ENCODE measurements at places on chromosomes 6 and 20.

DNA sequence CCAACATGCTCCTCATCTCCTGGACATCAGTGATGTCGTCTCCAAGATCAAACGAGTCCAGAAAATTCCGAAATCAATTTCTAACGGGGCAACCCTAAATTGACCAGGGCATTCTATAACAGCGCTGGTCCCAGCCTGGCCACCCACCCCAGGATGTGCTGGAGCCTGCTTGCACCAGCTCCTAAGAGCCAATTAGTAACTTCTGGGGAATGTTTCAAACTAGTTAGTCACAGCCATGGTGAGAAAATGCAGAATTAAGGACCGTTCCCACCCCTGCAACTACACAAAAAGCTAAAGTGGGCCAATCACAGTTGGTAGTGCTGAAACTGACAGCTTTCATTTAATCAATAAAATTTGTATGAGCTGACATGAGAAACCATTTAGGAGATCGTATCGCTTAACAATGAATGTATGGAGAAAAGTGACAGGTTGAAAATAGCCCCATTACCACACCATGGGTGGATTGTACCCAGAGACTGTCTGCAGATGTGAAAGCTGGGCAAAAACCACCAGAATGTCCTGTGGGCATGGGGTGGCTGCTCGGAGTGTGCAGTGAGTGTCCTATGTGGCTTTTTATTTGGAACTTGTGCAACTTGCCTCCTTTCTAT, 165.7 kb upstream of the AFDN start:
- no peak for DNase-seq

GRCh38 chr6:6796818-6797217, 208.3 kb downstream of the LY86 start:
- DNase-seq = no peak

DNA sequence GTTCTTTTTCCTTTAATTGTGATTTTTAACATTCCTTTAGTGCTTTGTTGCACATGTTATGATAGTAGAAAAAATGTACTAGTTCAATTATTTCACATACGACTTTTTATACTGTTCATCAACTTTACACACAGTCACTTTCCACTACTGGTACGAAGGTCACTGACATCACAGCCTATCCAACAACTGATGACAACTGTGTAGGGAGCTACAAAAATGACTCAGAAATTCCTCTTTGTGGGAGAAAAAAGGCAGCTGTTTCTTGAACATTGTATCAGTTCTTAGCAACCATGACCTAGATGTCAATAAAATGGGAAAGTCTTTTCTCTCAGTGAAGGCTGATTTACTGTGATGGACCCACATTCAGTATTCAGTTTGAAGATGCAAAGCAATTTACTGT, 7.0 kb upstream of the ID4 start:
- no peak for DNase-seq

DNA sequence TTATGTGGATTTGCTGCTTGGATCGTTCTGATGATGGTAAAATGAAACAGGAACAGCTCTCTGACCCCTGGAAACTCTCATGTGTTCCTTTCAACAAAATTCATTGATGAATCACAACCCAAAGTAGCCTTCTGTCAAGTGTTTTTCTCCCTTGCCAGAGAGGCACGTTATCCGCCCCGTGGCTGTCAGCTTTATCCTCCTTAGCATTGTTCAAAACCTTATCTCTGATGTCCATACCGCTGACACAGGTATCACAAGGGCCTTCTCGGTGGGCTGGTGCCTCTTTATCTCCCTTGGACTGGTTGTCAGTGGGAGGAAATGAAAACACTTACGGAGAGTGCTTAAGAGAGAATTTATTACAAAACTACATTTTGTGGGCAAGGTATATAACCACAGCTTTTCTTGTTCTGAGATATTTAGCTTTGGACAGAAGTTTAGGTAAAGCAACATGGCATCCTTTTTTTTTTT, 84.9 kb downstream of the TIAM2 start:
- DNase-seq = no peak

GRCh38 chr6:152566103-152566875, 70.9 kb downstream of the SYNE1 start:
- DNase-seq = no peak

DNA sequence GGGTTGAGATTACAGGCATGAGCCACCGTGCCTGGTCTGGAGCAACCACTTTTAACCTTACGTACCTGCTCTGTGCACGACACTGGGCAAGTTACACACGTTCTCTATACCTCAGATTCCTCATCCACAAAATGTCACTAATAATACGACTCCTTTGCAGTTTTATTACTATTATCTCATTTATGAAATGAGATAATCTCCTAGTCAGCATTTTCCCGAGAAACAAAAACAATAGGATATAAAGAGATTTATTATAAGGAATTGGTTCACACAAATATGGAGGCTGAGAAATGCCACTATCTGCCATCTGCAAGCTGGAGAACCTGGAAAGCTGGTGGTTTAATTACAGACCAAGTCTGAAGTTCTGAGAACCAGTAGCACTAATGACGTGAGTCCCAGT, 12.0 kb upstream of the KIF13A start:
- no peak for DNase-seq

DNA sequence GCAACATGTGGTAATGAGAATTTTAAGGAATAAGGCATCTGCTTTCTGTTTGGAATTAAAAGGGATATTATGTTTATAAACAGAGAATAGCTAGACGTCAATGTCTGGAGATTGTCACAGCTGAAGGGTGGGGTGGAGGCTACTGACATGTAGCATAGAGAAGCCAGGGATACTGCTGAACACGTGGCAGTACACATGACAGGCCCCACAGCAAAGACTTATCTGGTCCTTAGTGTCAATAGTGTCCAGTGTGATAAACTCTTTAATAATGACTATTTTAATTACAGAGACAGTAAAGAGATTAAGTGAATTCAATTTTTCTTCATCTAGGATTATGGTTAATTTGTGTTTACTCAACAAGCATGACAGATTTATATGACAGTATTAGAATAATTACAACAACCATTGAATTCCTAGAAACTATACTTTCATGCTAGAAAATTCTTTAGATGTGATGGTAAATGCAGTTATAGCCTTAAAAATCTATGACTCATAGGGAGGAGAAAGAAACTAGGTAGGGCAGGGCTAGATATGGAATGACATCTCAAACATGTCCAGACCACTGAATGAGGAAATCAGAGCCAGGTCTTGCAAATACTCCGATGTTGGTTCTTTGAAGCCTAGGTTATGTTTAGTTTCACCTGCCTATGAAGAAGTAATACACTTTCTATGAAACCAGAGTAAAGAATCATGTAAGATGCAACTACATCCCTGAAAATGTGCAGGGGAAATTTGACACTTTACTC, 399.5 kb downstream of the PHF3 start:
- DNase-seq = no peak

DNA sequence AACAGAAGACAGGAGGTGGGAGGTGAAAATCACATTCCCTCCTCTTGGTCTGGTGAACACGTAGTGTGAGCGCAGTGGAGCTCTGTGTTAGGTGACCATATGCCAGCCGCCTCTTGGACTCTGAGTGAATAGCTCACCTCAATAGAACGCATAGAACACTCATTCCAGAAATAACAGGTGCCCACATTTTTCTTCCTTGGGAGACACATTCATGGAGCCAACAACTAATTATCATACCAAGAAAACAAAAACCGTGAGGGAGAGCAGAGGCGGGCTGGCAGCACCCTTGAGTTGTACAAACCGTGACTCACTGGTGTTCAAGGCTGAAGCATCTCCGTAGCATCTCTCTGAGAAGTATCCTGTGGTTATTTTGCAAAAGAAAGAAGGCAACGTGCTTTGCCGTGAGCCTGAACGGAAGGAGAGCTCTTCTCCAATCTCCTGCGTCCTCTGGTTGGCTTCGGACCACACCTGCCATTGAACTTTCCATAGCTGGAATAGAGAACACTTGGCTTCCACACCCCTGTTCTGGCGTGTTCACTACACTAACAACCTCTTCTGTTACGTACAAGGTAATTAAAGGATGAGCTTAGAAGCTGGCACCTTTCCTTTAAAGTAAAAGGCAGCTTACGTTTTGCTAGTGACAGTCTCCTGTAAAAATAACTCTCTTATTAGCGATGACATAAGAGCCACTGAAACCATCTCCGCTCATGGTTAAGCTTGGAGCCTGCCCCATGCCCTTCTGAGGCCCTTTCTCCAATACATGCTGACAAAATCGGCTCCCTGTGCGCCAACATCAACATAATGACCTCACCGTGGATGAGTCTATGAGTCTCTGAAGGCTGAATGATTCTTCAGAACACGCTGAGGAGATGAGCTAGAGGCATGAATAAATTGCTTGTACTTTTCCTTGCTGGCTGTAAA, 30.2 kb upstream of the SGK1 start:
- no peak for DNase-seq

GRCh38 chr6:11744753-11745152, 33.9 kb downstream of the ADTRP start:
- DNase-seq = no peak

DNA sequence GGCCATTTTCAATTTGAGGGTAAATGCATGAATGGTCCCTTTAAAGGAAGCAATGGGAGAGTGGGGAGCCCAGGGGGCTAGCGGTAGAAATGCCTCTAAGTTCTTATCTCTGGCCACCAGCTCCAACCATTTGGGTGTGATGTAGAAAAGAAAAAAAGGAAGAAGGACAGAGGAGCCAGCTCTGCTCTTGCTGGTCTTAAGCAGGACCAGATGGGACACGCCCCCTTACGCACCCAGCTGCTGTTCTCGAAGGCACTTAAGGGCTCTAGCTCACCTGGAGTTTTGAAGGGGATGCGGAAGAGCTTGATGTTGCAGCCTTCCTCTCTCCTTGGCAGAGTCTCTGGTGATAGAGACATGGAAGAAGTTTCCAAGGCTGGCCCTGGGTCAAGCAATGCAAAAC, 59.5 kb upstream of the RNF144B start:
- no peak for DNase-seq

Data from stimulated activated CD8-positive, alpha-beta memory T cell treated with anti-CD3 and anti-CD28 coated beads, Interleukin-12 subunit alpha, Interleukin-12 subunit beta, amount 100 ng/mL, for 4 hours (primary cell).